ENCODE measurements at places on chromosomes 16 and 17.

DNA sequence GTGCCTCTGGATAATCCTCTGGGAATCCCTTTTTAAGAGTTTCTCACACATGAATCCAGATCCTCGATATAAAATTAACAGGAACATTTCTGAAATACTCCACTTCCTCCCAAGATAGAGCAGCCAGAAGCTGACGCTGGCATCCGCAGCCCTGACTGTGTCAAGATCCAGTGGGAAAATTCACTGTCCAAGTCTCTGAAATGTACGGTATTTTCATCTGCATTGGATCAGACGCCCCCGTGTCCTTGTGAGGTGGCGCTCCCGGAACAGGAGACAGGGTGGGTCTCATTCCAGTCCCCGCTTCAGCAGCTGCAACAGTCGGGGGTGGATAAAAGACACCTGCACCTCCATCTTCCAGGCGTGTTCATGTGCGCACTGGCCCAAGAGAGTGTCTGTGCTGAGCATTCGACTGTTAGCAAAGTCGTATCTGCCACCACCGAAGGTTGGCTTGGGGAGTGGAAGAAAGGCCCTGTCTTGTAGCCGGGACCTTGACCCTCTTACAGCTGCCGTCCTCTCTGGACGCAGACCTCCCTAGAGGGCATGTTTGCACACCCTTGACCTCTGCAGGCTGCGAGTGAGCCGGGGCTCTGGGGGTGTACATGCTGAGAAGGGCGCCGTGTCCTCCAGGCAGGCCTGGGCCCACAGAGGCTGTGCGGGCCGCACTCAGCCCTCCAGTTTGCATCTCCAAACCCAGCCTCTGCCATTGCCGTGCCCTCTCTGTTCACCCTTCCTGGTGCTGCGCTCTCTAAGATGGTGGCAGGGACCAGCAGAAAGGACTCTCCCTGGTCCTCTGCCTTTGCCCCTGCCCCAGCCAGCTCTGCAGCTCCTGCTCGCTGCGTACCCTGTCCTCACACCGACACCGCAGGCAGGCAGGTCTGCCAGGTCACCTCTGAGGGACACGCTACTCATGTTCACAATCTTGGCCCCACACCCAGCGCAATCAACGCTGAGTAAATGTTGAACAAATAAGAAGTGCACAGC, 72.0 kb upstream of the CHMP6 start:
- DNase-seq, result no peak

GRCh38 chr16:58057121-58057520, 31.6 kb downstream of the MMP15 start:
- no peak for DNase-seq

DNA sequence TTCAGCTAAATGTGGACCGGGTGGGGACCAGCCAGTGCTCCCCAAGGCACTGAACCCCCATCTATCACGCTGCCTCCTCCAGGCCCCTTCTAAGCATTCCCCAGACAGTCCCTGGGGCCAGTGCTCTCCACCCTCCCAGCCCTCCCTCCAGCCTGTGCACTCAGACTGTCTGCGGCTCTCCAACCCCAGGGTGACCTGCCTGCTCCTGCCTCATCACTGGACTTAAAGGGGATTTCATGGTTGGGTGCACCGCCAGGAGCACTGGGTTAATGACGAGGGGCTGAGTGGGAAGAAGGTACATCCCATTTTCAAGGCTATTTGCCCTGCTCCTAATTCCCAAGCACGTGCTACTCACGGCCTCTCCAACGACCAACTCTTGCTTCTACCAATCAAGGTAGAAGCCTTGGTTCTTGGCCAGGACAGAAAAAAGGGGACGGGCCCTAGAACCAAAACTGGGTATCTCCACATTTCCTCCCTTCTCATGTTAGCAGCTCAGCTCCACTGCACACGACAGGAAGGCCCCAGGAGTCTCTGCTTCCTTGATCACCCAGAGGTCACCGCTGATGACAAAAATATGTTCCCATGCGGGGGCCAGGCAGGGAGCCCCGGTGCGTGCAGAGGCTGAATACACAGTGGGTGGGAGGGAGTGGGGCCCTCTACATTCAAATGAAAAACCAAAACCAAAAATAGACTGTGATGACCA, 3.5 kb upstream of the ABR start:
- DNase-seq, result no peak

DNA sequence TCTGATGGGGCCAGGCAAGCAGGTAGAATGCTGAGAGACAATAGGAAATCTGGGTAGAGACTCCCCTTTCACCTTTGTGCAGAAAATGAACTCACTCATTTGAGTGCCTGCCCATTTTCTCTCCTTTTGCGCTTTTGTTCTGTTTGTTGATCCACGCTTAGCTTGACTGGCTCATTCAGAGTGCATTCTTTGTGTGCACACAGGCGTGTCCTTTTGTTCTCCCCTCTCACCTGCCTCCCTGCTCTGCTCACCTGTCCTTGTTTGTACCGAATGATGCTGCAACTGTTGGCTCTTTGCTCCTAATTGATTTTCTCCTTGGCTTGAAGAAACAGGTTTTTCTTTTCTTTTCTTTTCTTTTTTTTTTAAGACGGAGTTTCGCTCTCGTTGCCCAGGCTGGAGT, 15.8 kb downstream of the PGS1 start:
- no peak for DNase-seq

- DNase-seq, result no peak
These were observed 20.1 kb upstream of the CPHXL start for GRCh38 chr16:75746359-75746758.

DNA sequence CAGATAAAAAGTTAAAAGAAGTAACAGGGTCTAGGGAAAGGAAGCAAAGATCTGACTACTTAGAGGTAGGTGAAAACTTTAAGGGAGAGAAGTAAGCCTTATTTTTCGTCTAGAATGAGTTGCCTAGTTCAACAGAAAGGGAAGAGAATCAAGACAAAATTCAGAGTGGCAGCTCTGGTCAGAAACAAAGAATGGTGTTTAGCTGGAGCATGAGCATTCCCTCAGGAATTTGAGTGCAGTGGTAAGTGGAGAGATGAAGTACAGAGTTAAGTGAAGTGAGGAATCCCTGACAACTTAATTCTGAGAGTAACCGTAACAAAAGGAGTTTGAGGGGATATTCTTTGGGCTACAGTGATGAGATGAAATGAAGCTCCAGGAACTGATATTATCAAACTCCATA, 11.5 kb downstream of the SMG6 start:
- peak; percentile 41 for DNase-seq

- DNase-seq, result no peak
These were observed 11.5 kb downstream of the GSE1 start for GRCh38 chr16:85624646-85625045.

DNA sequence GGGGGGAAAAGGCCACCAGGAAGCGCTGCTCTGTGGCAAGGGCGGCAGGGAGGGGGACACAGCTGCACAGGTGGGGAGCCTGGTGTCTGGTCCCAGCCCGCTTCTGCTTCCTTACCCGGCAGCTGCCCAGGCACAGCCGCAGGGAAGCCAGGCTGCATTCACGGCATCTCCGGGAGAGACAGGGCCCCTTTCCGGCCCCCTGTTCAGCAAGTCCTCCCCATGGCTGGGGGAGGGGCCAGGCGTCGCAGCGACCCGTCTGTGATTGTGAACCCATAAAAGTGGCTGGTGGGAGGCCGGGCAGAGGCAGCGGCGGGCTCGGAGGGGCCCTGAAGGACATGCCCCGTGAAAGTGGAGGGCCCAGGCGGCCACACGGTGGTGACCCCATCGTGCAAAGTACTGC, 28.7 kb downstream of the SOX8 start:
- DNase-seq, result no peak

DNA sequence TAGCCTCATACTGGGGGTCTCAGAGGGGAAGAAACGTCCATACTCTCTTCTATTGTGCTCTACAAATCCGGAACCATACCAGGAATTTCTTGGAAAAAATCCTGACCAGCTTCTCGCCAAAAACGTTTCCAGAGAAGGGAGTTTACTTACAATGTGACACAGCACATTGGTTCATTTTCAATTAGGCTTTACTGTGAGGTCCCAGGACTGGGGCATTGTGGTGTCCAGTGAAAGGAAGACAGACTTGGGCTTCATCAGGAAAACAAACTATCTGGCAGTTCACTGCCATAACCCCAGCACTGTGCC, 14.7 kb downstream of the MPP2 start:
- DNase-seq, result no peak

DNA sequence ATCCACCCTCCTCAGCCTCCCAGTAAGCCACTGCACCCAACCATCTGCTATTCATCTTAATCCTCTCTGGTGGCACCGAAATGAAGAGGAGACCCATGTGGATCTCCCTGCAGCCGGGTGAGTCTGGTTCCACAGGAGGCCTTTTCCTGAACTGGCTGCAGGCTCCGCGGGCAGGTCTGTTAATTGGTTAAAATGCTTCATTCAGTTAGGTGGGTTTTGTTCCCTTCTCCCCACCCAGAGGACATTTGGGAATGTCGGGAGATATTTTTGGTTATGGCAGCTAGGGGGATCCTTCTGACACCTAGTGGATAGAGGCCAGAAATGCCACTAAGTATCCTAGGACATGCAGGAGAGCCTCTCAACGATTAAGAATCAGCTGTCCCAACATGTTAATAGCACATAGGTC, 16.7 kb downstream of the C16orf54 start:
- peak; percentile 60 for DNase-seq

- no peak for DNase-seq
These were observed 47.6 kb upstream of the CNEP1R1 start for GRCh38 chr16:49977427-49977826.

- DNase-seq, result no peak
These were observed 42.2 kb downstream of the VAC14 start for GRCh38 chr16:70758786-70759185.

GRCh38 chr17:52149626-52150025, 8.9 kb downstream of the CA10 start:
- no peak for DNase-seq

- no peak for DNase-seq
These were observed 16.9 kb downstream of the SLX4 start for GRCh38 chr16:3594316-3595109.

- DNase-seq, result peak; percentile 55
These were observed 109.6 kb upstream of the GOT2 start for GRCh38 chr16:58843675-58844074.

- peak; percentile 73 for DNase-seq
These were observed 7.3 kb downstream of the KIF18B start for GRCh38 chr17:44940317-44940716.

DNA sequence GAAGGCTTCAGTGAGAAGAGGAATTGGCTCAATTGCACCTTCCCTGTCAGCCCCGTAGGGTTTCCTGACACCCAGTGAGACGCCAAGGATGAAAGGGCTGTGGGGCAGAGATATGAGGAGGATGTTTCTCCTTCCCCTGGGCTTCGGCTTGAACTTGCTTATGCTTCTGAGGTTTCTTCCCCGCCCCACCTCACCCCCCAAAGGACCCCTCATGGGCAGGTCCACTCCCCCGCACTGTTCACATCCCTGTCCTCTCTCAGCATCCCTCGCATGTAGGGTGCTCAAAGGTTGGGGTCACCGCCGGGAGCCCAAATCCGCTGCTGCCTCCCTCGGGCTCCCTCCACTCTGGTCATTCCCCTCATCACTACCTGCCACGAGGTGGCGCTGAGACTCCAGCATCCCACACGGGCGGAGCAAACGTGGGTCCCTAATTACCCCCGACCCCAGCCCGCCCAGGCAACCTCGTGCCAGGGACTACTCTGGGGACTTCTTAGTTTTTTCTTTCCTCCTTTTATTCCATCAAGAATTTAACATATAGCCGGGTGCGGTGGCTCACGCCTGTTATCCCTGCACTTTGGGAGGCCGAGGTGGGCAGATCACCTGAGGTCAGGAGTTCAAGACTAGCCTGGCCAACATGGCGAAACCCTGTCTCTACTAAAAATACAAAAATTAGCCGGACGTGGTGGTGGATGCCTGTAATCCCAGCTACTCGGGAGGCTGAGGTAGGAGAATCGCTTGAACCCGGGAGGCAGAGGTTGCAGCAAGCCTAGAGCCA, 3.3 kb upstream of the TRARG1 start:
- DNase-seq, result peak; percentile 41

- DNase-seq, result no peak
These were observed 232.6 kb upstream of the IRX3 start for GRCh38 chr16:54519161-54519695.

DNA sequence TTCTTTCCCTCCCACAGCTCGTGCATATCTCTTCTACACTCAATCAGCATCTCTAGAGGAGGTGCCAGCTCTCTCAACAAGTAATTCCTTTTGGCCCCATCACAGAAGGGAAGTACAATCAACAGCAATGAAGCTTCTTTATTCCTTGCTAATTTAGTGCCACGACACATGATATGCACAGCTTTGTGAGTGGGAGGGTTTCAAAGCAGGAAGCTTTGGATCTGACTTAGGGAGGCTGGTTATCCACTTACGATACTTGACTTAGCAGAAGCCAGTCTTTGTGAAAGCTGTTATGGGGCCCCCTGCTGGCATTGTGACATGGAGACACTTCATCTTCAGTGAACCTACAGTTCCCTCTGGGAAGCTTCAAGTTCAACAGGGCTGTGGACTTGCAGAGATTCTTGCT, 81.0 kb downstream of the TMEM100 start:
- peak; percentile 52 for DNase-seq

GRCh38 chr17:48818361-48818841, 1.4 kb upstream of the TTLL6 start:
- no peak for DNase-seq

GRCh38 chr16:48613061-48613957, 3.3 kb upstream of the N4BP1 start:
- DNase-seq, result peak; percentile 85
